SJCRH30 (cell line): ENCODE measurements at places on chromosomes 5 and 9.

DNA sequence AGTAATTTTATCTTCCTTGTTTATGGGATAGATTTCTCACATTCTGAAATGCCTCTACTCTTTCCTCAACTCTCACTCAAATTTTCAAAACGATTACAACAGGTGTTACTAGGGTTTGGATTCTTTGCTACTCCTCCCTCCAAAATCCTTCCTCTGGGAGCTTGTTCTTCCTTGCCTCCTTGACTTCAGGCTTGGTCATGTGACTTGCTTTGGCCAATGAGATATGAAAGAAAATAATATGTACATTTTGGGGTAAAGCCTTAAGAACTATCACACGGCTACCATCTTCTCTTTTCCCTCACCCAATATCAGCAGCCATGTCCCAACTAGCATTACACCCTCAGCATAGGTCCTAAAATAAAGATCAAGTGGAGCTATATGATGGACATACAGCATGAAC is 28.8 kb upstream of the SLC1A1 start:
- DNase-seq: no peak

GRCh38 chr9:19828576-19829109 is 39.8 kb upstream of the SLC24A2 start:
- DNase-seq: peak; percentile 72

DNA sequence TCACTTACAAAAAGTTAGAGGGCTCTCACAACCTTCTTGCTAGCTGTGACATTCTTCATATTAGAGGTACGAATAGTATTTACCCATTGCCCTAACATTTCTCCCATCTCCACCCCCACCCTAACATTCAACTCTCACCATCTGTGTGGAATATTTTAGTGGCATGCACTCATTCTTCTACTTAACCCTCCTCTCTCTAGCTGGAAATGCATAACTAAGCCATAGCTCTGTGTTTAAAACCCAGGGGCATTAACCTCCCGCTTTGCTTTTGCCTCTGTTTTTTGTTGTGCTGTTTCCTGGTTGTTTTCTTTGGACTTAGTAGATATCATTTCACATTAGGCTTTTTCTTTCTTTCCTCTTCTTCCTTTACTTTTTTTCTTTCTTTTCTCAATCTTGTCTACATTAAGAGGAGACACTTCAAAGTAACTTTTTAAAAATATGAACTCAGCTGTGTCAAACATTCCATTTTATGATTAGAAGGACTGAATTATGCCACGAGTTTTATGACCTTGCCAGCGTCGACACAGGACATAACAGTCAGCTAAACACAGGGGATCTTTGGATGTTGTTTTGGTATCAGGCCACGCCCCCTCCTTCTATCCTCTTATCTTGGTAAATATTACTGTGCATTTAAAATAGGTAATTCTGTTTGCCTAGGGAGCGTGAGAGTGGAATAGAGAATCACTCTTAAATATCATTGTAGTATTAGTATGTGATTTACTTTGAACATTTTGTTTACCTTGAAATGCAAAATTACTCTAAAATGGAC is 236.0 kb downstream of the CD180 start:
- no peak for DNase-seq

DNA sequence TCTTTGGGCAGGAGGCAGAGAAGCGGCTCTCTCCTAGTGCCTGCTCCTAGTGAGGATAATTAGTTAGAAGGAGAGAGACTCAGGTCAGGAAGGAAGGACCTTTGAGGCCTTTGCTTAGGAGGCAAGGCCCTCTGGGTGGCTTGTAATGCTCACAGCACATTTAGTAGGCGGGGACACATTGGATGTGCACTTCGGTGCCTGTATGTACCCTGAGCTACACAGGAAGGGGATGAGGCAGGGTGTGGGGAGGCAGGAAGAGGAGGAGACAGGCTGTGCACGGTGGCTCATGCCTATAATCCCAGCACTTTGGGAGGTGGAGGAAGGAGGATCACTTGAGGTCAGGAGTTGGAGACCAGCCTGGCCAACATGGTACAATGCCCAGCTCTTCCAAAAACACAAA is 7.2 kb upstream of the LCN2 start:
- DNase-seq: no peak

DNA sequence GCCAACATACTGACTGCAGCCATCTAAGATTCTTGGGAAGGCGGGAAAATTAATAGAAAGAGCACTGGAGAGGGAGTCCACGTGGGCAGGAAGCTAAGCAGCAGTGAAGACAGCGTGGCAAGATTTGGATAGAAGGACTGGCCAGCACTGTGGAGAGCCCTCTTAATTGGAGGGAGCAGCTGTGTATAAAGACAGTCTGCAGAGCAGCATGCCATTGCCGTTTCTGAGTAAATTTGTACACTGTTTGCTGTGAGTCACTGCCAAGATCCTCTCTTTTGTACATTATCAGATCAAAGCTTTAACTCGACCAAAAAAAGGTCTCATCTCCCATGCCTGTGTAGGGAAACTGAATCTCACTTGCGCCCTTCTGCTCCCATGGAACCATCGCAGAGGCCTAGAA is 45.3 kb downstream of the INSYN2B start:
- DNase-seq: no peak

GRCh38 chr5:59810041-59810440 is 83.5 kb downstream of the PDE4D start:
- DNase-seq: peak; percentile 89

DNA sequence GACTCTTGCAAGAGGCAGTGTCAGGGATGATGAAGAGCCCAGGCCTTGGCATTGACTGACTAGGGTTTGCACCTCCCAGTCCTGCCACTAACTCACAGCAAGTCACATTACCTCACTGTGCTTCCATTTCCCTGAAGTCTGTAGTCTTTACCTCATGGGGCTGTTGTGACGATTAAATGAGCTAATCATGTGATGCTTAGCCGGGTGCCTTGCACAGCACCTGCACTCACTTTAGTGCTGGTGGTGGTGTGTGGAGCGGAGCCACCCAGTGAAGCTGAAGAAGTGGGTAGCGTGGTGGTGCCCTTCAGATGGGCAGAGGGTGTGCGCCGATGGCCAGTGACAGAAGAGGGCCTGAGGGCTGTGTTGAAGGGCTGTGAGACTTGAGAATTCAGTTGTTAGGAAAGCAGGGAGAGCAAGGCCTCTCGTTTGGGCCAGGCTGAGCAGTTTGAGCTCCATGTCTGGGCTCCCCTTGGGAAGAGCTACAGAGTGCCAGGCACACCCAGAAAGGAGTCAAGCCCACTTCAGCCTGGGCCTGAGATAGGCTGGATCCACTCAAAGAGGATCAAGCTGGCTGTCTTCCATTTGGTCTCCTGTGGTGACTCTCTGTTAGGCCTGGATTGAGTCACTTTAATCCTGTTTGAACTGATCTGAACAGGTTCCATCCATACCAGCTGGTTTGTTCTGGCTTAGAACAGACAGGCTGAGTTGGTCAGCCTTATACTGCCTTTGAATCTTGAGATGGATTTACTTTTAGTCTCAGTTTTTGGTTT is 42.5 kb downstream of the RALGPS1 start:
- DNase-seq: peak; percentile 57

DNA sequence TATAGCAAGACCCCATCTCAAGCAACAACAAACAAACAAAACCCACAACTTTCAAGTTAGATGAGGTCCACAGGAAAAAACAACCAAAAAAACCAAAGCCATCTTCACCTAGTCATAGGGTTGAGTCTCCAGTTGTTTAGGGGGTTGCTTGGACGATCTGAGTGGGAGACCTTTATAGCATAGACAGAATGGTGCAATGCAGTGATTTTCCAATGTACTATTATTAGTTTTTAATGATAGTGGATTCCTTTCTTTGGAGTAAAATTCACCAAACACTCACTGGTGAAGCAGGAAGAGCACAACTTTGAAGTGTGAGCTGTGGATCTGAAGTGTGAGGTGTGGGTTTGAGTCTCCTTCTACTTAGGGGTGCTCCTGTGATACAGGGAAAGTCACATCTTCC is 67.0 kb upstream of the KLF9 start:
- no peak for DNase-seq

DNA sequence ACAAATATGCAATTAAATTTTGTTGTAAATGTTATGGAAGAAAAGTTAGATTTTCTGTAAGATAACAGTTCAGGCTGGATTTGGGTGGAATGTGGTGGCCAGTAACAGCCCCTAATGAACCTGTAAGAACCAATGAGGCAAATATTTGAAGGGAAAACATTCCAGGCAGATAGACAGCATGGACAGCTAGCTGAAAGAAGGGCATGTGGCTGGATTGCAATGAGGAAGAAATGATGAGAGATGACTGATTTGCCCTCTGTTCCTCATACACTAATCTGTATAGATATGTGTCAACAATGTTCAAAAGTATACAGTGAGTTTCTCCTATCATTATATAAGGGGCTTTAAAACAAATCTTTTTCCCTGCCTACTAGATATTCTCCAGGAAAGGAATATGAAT is 58.8 kb downstream of the MAN2A1 start:
- no peak for DNase-seq

DNA sequence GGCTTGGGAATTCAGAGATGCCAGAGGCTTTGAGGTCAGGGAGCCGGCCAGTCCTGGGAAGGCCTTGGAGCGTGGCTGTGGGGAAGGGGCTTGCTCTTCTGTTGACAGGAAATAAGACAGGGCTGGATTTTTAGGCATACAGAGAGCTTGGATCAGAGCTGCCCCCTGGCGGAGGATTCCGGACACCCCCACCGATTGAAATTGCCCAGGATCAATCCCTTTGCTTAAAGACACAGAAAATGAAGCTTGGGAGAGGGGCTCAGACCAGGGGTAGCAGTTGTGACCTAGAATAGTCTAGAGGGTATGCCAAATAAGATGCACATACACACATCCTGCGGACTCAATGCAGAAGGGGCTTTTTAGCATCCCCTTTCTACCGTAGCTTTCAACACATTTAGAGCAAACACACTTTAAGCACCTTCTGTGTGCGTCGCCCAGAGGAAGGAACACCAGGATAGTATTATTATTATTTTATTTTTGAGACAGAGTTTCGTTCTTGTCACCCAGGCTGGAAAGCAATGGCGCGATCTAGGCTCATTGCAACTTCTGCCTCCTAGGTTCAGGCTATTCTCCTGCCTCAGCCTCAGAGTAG is 1.7 kb upstream of the NTMT1 start:
- peak; percentile 84 for DNase-seq

DNA sequence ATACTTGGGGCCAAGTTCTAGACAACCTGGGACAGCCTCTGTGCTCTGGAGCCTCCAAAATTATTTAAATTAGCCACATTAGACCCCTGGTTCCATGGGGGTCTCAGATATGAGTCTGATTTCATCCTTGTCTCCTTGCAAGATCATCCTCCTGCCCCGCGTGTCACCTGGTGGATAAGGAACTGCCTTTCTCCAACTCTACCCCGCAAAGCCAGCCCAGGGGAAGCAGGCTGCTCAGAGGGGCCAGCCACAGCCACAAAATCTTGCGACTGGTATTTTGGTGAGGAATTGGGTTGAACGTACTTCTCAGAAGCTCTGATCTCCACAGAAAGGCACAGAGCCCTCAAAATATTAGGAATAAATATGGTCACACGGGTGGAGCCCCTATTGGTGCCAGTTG is 101.2 kb downstream of the AK8 start:
- DNase-seq: no peak

DNA sequence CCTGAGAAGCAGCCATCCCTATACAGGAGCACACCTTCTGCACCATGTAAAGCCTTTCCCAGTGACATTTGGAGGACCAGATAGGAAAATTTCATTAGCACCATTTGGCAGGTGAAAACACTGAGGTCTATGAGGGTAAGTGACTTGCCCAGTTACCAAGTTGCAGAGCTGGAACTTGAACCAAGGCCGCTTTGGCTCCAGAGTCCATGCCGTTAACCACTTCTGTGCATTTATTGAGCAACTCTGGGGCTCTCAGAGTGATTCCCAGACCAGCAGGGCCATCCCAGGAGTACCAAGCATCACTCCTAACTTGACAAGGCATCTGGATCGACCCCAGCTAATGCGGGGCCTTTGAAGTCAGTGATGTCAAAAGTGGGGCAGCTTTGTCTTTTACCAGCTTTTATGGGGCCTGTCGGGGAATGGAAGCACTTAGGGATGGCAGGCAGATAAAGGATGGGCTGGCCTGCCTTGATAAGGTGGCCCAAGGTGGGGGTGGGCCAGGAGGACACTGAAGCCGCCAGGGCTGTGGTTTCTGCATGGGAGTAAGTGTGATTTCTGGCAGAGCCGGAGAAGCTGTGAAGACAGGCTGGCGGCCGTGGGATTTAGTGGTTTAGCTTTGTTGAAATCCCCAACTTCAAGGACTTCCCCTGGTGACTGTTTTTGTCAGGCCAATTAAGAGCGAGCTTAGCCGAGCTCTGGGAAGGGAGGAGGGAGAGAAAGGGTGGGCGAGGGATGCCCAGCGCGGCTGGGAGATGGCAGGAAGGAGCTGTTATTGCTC is 127.3 kb downstream of the MACROH2A1 start:
- peak; percentile 97 for DNase-seq

DNA sequence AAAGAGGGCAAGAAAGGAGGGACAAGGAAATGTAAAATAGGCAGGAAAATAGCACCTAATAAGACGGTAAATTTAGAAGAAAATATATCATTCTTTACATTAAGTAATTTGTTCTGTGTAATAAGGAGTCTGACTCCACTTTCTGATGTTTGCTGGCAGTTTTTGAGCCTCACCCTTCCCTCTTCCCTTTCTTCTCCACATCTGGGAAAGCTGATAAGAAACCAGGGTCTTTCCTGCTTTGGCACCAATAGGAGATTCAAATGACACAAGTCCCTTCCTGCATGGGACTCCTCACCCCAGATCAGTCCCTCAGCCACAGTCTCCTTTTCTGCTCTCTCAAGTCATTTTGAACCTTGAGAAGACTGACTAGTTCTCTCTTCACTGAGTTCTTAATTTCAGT is 31.2 kb upstream of the LECT2 start:
- no peak for DNase-seq

DNA sequence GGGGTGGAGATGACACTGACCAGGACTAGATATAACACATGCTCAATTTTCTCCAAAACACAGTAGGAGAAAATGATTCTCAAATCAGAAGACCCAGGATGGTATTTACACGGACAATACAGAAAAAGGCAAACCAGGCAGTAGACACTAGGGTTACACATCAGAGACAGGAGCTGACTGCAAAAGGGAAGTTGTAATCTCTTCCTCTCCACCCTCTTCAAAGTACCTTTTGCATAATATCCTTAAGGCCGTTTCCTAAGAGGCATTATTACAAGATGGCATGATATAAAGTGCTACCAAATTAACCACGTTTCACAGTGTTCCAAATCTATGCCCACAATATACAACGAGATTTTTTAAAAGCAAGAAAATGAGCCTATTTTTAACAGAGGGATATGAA is 39.2 kb downstream of the YIPF5 start:
- DNase-seq: no peak

DNA sequence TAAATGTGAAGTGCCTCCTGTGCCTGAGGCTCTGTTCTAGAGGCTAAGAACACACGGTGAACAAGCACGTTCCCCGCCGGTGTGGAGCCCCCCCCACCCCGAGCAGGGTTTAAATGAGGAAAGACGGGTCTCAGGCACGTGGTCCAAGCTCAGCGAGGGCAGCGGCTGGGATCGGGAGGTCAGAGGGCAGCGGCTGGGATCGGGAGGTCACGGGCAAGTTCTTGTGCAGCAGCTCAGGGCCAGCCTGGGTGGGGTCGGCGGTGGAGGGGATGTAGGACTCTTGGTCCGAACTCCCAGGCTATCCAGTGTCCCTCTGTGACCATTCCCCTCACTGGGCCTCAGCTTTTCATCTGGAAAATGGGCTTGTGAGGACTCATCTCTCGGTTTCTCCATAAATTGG is 2.7 kb upstream of the GBGT1 start:
- no peak for DNase-seq
